ENCODE measurements at places on chromosomes 2 and 18.

DNA sequence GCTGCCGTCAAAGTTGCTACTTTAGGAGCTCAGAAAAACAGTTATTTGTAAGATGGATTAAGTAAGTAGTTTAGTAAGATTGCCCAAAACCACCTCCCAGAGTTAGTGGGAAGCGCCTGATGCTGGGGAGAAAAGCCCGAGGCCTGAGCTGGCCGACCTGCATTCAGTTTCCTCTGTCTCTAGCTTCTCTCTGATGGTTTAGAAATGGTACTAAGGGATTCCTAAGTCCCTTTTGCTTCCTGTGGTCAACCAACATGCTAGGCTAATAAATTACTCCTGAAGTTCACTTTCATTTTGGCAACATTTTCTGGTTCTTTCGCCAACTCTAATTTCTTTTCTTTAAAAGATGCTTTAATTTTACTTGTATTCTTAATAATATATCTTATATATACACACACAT is 60.1 kb downstream of the ASAP2 start:
- DNase-seq = no peak

DNA sequence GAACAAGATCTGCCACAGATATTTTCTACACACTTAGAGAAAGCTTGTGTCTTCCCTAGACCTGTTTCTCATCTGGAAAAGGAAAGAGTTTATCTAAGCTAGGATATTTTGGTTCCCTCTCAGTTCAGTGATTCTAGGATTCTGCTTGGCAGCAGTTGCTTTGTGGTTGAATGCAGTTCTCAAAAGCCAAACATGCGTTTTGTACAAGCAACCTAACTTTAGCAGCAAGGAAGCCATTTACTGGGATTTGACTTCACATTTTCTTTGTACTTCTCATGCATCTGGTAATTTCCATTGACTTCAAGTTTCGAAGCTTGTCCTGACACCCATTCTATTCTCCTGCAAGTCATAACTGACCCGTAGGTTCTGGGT is 33.3 kb downstream of the VSNL1 start:
- no peak for DNase-seq

- peak; percentile 30 for DNase-seq
These were observed 965 bp downstream of the SIX3 start for GRCh38 chr2:44942304-44943030.

DNA sequence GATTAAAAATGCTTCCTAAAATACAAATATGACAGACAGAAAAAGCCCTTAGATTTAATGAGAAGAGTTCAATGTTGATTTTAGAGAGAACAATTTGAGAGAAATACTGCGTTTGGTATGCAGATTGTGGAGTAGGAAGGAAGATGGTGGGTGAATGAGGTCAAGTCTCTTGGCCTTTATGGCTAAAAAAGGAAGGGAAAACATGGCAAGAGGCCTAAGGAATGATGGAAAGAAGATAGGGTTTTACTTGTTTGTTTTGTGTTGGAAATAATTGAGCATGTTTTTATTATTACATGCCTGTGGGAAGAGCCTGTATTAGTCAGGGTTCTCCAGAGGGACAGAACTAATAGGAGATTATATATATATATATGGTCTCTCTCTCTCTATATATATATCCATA is 318.1 kb downstream of the TRIB2 start:
- DNase-seq = peak; percentile 4

DNA sequence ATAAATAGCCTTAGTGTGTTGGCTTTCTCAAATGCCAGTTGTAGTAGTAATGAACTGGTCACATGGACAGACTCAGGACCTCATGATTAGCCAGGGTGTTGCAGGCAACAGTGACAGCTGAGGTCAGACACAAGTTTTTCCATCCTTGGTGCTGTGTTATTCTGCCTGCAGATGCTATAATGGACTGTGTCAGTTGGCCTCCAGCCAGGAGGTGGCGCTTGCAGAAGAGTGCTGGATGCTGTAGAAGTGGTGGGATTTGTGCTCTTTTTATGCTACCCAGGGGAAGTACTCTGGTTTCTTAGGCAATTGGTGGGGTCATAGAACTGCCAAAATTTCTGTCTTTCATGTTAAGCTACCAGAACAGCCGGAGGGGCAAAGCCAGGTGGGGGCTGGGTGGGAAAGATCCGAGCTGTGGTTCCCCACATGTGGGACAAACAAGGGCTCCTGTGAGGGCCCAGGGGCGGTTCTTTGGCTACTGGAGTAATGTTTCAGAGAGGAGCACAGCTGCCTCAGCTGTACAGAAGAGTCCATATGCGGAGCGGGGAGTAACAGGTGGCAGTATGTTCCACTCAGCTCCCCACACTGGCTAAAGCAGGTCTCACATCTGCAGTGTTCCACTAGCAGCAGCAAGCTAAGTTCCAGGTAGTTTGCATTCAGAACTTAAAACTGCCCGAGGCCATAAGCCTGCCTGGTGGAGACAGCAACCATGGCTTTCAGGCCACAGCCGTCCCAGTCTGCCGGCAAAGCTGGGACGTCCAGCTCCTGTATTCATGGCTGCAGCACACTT is 104.4 kb downstream of the GULP1 start:
- no peak for DNase-seq

GRCh38 chr18:29157057-29157780 is 980.3 kb upstream of the CDH2 start:
- DNase-seq = peak; percentile 50

- DNase-seq = no peak
These were observed 193.8 kb downstream of the TSN start for GRCh38 chr2:121949271-121949670.

DNA sequence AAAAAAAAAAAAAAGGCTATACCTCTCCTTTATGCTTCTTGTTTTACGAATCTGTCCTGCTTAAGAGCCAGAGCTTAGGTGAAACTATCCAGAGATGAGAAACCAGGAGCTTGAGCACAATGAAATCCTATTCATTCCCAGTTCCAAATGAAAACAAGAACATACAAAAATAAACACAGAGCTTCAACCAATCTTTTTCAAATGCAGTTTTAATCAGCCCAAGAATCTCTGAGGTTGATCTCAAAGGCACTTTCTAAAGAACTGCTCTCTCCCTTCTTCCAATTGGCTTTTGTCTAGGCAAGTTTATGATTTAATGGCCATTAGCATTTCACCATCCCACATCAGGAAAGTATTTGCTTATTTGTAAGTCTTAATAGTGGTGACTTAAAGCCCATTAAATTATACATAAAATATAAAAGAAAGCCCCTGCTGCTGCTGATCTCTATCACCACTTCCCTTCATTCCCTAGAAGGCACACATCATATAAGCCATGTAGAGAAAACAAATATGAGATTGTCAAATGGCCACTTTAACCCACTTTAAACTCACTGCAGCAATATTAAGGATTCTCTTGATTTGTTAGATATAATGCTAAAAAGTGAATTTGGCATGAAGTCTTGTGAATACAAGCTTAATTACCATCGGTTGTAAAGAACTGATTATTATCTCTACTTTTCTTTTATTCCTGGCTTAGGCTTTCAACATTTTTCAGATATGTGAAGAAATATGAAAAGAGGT is 29.3 kb upstream of the SCN9A start:
- DNase-seq = no peak

DNA sequence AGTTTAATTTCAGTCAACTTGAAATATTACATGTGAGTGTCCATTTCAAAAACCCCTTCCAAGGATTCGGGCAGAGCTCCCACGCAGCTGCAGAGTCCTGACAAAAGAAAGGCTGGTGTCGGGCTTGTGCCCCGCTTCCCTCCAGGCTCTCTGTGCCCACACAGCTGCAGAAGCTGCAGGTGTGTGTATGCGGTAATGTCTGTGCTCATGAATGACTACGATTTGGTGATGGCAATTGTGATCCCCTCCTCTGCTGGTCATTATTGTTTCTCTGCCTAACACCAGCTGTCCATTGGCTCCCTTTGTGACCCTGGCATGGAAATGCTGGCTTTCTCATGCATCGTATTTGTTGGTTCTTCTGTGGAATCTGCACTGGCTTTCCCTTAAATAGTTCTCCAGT is 224.8 kb downstream of the NUP35 start:
- DNase-seq = no peak
